Endothelial cell of umbilical vein (primary cell): ENCODE measurements at places on chromosomes 16 and 17.

GRCh38 chr16:85034591-85035433, 7.2 kb downstream of the KIAA0513 start:
- no peak for DNase-seq

DNA sequence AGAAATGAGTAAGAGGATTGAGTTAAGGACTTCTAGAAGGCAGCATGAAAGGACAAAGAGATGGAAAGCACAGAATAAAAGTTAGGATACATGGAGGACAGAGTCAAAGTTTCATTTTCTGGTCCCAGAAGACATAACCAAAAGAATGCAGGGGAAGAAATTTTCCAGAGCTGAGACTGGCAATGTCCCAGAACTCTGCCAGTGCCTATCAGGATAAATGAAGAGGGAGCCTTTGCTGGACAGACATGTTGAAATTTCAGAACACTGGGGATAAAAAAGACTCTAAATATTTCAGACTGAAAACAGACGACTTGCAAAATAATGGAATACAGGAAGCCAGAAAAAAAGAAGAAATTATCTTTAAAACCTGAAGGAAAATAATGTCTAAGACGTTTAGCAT, 55.7 kb downstream of the NT5M start:
- DNase-seq: no peak

DNA sequence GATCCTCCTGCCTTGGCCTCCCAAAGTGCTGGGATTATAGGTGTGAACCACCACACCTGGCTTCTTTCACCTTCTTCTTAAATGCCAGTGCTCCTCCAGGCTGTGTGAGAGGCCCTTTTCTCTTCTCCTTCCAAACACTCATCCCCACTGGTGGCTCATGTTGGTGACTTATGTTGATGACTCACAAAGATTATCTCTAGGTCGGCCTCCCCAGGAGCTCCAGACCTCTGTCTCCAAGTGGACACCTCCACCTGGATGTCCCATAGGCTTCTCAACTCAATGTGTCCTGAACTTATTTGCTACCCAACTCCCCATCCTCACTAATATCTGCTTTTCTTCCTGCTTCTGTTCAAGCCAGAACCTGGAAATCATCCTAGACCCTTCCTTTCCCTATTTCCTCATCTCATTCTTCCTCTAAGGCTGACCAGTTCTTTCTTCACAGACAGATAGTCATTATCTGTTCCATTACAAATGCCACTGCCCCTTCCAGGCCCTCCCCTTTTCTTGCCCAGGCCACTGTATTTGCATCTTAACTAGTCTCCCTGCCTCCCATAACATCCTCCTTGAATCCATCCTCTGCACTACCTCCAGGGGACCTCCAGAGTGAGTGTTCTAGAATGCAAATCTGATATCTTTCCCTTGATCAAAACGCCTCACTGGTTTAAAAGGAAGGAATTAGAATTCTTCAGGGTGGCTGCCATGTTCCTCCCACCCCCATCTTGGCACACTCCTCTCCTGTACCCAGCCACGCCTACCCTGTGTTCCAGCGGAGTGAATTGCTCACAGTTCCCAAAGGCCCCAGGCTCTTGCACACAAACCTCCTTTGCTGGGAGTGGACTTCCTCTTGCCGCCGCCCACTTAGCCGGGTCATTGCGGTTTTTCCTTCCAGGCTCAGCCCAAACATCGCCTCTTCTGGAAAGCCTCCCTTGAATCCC, 34.8 kb upstream of the FBXO47 start:
- peak; percentile 35 for DNase-seq

- DNase-seq: no peak
These were observed 15.9 kb downstream of the HASPIN start for GRCh38 chr17:3739422-3740124.

DNA sequence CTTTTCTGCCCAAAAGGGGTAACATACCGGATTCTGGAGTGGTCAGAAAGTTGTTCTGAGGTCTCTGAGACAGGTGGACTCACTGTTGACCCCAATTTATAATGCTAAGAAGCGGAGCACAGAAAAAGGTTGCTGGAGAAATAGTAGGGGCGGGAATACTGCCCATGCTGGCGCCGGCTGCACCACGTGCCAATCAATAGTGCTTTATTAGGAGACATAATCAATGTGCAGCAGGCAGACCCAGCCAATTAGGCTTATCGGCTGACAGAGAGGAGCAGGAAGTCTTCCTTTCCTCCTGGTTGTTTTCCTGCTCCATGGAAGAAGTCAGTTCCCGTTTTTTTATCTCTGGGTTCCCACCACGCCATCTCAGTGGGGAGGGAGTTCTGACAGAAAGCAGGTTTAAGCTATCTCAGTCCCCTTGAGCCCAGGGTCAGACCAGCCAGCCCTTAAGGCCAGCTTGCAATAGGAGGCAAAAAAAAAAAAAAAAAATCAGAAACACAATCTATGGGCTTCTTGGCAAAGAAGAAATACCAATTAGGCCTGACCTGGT, 68.2 kb upstream of the IRX6 start:
- no peak for DNase-seq

DNA sequence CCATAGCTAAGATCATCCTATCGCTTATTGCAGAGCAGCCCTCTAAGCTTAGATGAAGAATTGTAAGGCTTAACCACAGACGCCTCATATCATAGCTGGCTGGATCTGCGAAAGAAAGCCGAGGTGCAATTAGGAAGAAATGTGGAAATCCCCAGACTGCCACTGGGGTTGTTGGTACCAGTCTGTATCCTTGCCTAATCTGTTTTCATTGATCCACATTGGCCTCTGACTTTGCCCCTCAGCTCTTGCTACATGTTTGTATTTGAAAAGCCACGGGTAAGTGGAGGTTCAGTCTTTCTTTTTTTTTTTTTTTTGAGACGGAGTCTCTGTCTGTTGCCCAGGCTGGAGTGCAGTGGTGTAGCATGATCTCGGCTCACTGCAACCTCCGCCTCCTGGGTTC, 48.9 kb downstream of the TANGO6 start:
- no peak for DNase-seq

GRCh38 chr16:30569746-30570635, 1.5 kb downstream of the ZNF688 start:
- DNase-seq: no peak

GRCh38 chr16:73285436-73286201, 237.7 kb upstream of the ZFHX3 start:
- no peak for DNase-seq

GRCh38 chr16:60073376-60073775, 1339.3 kb upstream of the GOT2 start:
- DNase-seq: no peak

DNA sequence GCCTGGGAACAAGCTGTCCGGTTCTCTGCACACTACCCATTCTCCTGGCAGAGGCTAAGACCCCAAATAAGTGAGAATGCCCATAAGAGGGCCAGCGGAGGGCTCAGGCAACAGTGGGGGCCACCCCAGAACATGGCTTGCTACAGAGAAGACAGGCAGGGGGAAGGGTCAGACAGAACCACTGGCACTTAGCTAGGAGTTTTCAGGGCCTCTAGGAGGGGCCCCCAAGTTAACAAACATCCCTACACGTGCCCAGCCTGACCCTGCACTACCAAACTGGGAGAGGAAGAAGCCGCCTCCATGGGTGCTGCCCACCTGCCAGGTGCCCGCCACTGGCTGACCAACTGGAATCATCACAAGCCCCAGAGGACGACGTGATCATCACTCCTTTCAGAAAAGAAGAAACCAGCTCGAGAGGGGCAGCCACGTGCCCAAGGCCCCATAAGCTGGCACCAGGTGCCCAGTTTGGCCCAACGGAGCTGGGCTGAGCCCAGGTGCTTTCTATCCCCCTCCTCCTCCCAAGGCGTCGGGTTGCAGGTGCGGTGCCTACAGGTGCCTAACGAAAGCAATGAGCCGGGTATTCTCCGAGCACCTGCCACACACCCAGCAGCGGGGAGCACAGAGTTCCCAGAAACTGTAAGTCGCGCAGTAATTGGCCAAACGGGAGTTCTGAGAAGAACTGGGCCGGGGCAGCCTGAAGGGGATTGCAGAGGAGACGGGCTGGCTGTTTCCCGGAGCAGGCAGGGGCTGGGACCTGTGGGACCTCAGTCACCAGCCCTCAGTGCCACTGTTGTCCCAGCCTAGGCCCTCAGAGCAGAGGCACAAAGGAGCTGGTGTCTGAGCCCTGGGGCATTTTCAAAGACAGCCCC, 13.2 kb downstream of the RPH3AL start:
- DNase-seq: no peak

- DNase-seq: peak; percentile 39
These were observed 379 bp upstream of the OTOP2 start for GRCh38 chr17:74923538-74924249.

GRCh38 chr16:19375561-19376158, 42.0 kb upstream of the TMC5 start:
- peak; percentile 71 for DNase-seq

GRCh38 chr17:28570716-28571360, 486 bp downstream of the PIGS start:
- peak; percentile 37 for DNase-seq

DNA sequence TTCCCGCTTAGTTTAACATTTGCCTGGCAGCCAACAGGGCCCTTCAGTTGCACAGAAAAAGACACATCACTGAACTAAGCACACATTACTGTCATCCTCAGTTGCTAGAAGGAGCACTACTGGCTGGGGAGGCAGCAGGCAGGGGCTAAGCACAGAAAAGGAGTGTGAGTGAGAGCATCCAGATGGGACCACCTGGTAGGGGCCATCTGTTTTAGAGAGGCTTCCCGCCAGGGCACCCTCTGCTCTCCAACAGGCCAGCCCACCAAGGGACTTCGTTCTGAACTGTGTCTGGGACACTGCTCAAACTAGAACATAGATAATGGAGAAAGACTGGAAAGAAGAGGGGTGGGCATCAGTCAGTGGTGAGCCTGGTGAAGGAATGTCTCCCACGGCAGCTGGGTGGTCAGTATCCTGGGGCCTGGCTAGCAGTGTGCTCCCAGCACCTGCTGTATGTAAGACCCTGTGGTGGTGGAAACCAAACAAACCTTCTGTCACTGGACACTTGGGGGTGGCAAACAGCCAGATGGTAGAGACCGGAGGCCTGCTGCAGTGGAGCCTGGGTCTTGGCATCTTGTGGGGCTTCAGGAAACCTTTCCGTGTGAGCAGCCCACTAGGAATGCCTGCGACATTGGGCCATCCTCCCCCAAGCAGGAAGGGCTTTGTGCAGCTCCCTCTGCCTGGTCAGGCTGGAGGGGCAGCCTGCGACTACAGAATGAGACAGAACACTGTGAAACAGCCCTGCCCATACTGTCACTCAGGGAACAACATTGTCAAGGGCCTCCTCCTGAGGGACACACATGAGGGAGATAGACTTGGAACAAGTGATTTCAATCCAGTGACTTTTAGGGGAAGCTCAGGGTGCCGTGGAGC, 12.8 kb upstream of the RANGRF start:
- no peak for DNase-seq

DNA sequence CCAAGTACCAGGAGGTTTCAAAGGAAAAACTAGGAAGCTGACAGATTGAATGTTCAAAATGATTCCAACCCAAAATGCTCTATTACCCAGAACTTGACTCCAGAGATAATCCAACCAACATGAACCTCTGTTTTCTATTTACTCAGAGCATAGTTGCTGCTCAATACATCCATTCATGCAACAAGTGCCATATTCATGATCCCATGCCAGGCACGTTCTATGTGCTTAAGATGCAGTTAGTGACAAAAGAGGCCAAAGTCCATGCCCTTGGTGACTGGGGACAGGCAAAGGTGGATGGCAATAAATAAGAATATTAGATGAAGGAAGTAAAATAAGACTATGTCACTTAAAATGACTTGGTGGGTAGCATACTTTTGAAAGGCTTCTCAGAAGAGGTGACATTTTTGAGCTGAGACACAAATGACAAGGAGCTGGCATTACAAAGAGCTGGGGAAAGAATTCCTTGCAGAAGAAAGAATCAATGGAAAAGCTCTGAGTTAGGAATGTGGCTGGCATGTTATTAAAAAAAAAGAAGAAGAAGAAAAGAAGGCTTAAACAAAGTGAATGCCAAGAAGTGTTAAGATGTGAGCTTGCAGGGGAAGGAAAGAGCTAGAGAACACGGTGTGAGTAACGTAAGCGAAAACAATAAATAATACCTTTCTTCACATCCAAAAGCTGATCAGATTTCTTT, 34.5 kb downstream of the TOX3 start:
- no peak for DNase-seq

DNA sequence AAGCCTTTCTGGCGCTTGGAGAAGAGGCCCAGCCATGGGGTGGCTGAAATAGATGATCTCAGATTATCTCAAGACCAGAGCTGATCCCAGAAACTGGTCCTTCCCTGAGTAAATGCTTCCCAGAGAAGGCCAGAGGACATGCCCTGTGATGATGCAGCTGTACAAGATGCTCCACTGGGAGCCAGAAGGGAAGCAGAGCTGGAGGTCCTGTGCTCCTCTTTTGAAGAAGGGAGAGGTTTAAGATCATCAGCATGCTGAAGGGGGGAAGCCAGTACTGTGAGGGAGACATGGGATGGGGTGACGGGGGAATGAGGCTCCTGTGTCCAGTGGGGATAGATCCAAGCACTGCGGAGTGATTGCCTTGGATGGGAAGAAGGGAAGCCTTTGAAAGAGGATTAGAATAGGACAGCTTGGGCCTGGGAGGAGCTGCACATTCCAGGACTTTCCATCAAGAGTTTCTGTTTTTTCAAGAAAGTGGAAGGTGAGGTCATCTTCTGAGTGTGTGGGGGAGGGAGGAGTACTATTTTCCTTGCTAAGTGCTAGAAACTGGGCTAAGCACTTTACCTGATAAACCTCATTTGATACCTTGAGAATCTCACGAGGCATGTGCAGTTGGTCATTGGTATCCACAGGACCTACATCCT, 16.4 kb upstream of the ALOX15B start:
- no peak for DNase-seq

- peak; percentile 45 for DNase-seq
These were observed 81.5 kb downstream of the CA4 start for GRCh38 chr17:60231234-60231633.

- DNase-seq: no peak
These were observed 189.0 kb downstream of the ZFHX3 start for GRCh38 chr16:72858665-72859493.

DNA sequence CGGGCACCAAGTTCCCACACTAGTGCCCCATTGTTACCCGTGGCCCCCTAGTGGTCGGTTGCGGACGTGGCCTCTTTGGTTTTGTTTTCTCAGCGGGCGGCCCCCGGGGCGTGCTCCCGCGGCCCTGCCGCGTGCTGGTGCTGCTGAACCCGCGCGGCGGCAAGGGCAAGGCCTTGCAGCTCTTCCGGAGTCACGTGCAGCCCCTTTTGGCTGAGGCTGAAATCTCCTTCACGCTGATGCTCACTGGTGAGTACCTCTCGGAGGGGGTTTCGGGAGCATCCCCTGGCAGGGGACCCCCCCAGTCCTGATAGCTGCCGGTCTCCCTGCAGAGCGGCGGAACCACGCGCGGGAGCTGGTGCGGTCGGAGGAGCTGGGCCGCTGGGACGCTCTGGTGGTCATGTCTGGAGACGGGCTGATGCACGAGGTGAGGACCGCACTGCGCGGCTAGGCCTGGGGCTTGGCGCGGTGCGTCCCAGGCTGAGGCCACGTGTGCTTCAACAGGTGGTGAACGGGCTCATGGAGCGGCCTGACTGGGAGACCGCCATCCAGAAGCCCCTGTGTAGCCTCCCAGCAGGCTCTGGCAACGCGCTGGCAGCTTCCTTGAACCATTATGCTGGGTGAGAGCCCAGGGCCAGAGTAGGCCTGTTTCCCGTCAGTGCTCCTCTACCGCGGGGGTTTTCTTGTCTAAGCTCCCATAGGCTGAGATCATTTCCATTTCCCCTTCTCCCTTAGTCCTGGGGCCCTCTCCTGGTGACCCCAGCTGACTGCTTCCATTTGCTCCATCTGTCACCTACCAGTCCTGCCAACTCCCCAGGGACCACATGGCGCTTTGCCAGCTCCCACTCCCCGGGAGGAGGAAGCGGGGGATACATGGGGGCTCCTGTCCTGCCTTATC, 1.7 kb downstream of the SPHK1 start:
- DNase-seq: peak; percentile 78

- no peak for DNase-seq
These were observed 16.3 kb upstream of the ENPP7 start for GRCh38 chr17:79714176-79715097.
